ENCODE measurements at places on chromosomes 4 and X.

DNA sequence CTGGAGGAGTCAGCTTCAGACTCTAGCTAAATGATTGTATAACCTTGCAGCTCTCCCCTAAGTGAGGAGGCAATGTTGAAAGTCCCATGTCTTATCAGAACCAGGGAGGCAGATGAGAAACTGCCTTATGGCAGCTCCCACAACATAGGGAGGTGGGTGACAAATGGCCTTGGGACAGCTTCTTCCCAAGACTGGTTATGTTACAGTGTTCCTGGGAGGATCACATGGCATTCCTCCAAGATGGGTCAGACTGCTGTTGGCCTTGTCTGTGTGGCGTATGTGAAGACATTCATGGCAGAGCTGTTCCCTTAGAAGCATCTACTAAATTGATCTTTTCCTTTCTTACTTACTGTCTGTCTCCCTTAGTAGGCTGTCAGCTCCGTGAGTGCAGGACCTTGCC lies 42.0 kb downstream of the HPRT1 start:
- DNase-seq, result no peak

- DNase-seq, result no peak
Observed at GRCh38 chrX:2283111-2283859, 217.5 kb downstream of the DHRSX start.

- DNase-seq, result peak; percentile 88
Observed at GRCh38 chr4:182808673-182809416, 108.3 kb downstream of the DCTD start.

GRCh38 chrX:24371391-24371972 lies 11.0 kb downstream of the SUPT20HL1 start:
- peak; percentile 59 for DNase-seq

GRCh38 chrX:53356186-53356585 lies 66.3 kb downstream of the SMC1A start:
- no peak for DNase-seq

Data from suppressor macrophage (primary cell).